Endodermal cell (in vitro differentiated cells): ENCODE measurements at places on chromosomes 12 and 14. TPM values are rescaled to one million over a fixed set of nuclear protein-coding genes. Genes with fewer than 3 reads are reported as not detected.

GRCh38 chr14:92258934-92259333, 64.0 kb upstream of the SLC24A4 start:
- DNase-seq: peak; percentile 58
- H3K27me3 ChIP-seq: peaks cover 31% of the 10 kb centered on the region
- H3K4me1 ChIP-seq: no peaks in the 10 kb centered on the region
- no peak overlapping the region for H3K4me3 ChIP-seq
- no peaks in the 10 kb centered on the region for H3K36me3 ChIP-seq

DNA sequence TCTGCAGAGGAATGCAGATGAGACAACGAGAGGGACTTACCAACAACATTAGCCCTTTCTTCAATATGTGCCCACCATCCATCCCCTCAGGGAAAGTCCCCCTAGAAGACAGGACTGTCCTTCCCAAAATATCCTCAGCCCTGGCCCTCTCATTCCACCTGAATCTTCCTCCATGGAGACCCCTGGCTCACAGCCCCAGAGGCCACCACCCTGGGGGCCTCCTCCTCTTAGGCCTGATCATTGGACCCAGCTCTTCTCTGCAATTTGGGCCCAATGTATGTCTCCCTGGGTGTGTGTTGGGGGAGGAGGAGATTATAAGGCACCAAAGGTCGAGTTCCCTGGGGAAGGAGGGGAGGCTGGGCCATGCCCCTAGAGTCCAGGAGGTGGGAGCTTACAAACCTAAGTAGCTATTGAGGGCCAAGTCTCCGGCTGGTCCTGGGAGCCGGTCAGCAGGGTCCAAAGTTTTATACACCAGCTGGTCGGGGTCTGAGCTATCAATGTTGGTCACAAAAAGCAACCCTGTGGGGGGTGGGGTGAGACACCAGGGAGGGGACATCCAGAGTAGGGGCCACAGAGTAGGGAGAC, 8.1 kb downstream of the ITGA7 start:
- no peak overlapping the region for H3K27ac ChIP-seq
- DNase-seq: no peak
- no peaks in the 10 kb centered on the region for H3K27me3 ChIP-seq
- no peak overlapping the region for H3K4me3 ChIP-seq

- no peak overlapping the region for H3K27ac ChIP-seq
- no peaks in the 10 kb centered on the region for H3K36me3 ChIP-seq
- H3K4me1 ChIP-seq: no peaks in the 10 kb centered on the region
- no peak for DNase-seq
Measured at GRCh38 chr14:24861083-24861630, 188.8 kb downstream of the STXBP6 start.

GRCh38 chr12:45730084-45730347, 510 bp downstream of the ARID2 start:
- H3K27ac ChIP-seq: peak overlapping the region; percentile 92
- DNase-seq: peak; percentile 77
- peaks cover 14% of the 10 kb centered on the region for H3K27me3 ChIP-seq
- peaks cover 25% of the 10 kb centered on the region for H3K36me3 ChIP-seq
- H3K4me1 ChIP-seq: peaks cover 3% of the 10 kb centered on the region

MYH6 gene
- total RNA-seq: not detected in 3 replicates

- H3K36me3 ChIP-seq: no peaks in the 10 kb centered on the region
- H3K27me3 ChIP-seq: no peaks in the 10 kb centered on the region
- H3K27ac ChIP-seq: no peak overlapping the region
- H3K4me3 ChIP-seq: no peak overlapping the region
- H3K4me1 ChIP-seq: no peaks in the 10 kb centered on the region
Measured at GRCh38 chr12:8603856-8604255, 8.8 kb downstream of the AICDA start.

NOVA1 gene
- 23.2 and 25.4 TPM in 2 replicates for total RNA-seq

- peaks cover 4% of the 10 kb centered on the region for H3K4me1 ChIP-seq
- H3K27ac ChIP-seq: no peak overlapping the region
- H3K36me3 ChIP-seq: no peaks in the 10 kb centered on the region
- DNase-seq: no peak
- no peaks in the 10 kb centered on the region for H3K27me3 ChIP-seq
- no peak overlapping the region for H3K4me3 ChIP-seq
Measured at GRCh38 chr12:21413369-21414277, 23.8 kb upstream of the PYROXD1 start.

OAS3 gene
- 0.12 to 0.69 TPM (median 0.64 TPM) in 3 replicates for total RNA-seq

- H3K27me3 ChIP-seq: peaks cover 5% of the 10 kb centered on the region
- no peak overlapping the region for H3K27ac ChIP-seq
- H3K4me1 ChIP-seq: no peaks in the 10 kb centered on the region
- no peaks in the 10 kb centered on the region for H3K36me3 ChIP-seq
- DNase-seq: no peak
Measured at GRCh38 chr12:4212845-4213244, 60.7 kb upstream of the CCND2 start.

- H3K4me3 ChIP-seq: no peak overlapping the region
- no peaks in the 10 kb centered on the region for H3K27me3 ChIP-seq
- H3K36me3 ChIP-seq: no peaks in the 10 kb centered on the region
- peaks cover 18% of the 10 kb centered on the region for H3K4me1 ChIP-seq
- no peak overlapping the region for H3K27ac ChIP-seq
- no peak for DNase-seq
Measured at GRCh38 chr12:80226576-80226975, 127.2 kb downstream of the OTOGL start.

DNA sequence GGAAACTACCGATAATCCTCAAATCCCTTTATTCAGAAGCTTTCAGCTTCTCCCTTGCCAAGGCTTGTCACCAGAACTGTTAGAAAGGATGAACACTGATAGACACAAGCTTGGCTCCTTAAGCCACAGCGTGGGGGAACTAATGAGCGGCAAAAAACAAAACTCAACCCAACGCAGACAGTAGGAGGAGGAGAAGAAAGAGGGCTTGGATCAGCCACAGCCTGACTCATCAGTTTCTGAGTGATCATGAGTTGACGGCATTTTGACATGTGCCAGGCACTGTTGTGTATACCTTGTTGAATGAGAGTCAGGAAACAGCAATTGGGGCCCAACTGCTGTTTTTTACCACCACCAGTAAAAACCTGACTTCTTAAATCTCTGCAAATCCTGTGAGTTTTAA, 23.7 kb downstream of the PLXNC1 start:
- no peak overlapping the region for H3K27ac ChIP-seq
- H3K4me3 ChIP-seq: no peak overlapping the region
- peaks cover 6% of the 10 kb centered on the region for H3K4me1 ChIP-seq
- DNase-seq: no peak

DNA sequence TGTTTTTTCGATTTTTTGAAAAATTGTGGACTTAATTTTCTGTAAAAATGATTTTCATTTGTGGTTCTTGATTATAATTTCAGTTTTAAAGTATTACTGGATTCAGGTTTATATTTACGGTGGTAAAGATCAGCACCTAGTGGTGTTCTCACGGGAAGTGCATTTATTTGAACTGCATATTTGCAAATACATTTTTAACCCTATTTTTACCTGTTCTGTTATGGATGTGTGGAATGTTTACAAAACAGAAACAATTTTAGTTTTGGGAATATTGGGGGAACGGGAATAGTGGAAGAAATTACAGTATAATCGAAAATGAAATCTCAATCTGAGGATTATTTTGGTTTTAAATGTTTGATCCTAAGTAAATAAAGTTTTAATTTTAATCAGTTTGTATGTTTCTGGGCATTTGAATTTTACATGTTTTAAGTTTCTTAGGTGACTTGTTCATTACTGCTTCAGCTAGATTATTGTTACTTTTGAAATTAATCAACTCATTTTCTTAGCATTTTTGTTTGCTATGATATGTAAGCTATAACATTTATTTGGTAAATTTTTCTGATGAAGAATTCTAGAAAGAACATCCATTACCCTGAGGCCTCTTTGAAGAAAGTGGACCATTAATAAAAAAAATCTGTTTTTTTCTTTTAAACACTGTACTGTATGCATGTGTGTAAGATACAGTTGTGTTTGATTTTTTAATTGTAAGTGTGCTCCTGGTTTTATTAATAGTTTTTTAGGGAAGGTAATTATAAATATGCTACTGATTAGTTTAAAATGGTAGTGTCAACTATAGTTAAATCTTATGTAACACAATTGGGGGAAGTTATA, 942 bp downstream of the ATF7IP start:
- H3K27me3 ChIP-seq: no peaks in the 10 kb centered on the region
- DNase-seq: no peak
- peak overlapping the region; percentile 98 for H3K4me3 ChIP-seq
- peak overlapping the region; percentile 99 for H3K27ac ChIP-seq
- no peaks in the 10 kb centered on the region for H3K36me3 ChIP-seq
- H3K4me1 ChIP-seq: peaks cover 3% of the 10 kb centered on the region

DNA sequence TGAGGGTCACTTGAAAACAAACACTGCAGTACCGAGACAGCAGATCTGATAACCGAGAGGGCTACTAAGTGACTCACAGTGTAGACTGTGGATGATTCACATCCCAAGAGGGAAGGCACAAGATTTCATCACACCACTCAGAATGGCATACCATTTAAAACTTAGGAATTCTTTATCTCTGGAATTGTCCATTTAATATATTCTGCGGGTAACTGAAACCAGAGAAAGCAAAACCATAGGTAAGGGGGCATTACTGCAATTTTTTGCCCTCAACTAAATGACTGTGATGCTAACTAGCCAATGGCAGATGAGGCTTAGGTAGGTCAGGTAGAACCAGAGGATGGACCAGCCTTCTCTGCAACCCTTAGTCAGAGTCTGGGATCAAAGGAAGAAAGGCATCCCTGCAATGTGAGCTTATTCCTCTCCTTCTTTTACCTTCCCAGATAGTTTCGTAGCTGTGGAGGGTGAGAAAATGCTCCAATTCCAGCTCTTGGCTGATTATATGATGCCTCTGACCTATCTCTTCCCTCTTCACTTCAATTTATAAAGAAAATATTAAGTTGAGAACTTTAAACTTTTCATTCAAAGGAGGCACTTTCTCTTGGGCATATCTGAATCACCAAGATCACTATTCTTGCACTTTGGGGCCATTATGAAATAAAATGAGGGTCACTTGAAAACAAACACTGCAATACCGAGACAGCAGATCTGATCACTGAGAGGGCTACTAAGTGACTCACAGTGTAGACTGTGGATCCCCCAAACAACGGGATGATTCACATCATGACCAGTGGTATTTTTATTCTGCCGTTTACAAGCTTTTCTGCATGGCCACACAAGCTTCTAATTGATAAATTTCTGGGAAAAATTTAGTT, 6.8 kb downstream of the ART4 start:
- no peaks in the 10 kb centered on the region for H3K36me3 ChIP-seq
- H3K27me3 ChIP-seq: no peaks in the 10 kb centered on the region
- no peak overlapping the region for H3K4me3 ChIP-seq
- H3K27ac ChIP-seq: no peak overlapping the region
- no peaks in the 10 kb centered on the region for H3K4me1 ChIP-seq
